Thoracic aorta (tissue), 2 donors: ENCODE measurements at places on chromosomes 16 and 17.

DNA sequence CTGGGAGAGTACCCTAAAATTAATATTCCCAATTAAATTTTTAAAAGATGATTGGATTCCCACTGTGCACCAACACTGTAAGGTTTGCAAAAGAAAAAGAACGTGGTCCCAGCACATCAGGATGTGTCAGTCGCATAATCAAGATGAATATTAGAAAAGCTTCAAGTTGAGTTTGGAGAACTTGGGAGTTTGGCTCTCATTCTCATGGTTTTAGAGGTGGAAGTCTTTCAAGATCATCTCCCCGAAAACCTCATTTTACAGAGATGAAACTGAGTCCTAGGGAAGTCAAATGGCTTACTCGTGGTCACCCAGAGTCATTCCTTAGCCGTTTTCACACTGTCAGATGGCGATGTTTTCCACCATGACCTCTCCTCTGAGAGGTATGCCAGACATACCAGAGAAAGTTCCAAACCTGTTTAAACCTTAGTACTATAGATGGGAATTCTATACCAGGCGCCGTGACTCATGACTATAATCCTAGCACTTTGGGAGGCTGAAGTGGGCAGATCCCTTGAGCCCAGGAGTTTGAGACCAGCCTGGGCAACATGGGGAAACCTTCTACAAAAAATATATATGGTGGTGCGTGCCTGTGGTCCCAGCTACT is 1.2 kb downstream of the SEC14L1 start:
- H3K36me3 ChIP-seq: no peaks in the 10 kb centered on the region
- peak overlapping the region; percentile 95 for H3K4me3 ChIP-seq
- H3K4me1 ChIP-seq: peaks cover 19% of the 10 kb centered on the region
- no peaks in the 10 kb centered on the region for H3K27me3 ChIP-seq

GRCh38 chr16:4501071-4501478 is 24.9 kb downstream of the HMOX2 start:
- H3K36me3 ChIP-seq: no peaks in the 10 kb centered on the region
- peak overlapping the region; percentile 86 for H3K27ac ChIP-seq
- H3K4me1 ChIP-seq: peaks cover 26% of the 10 kb centered on the region

GRCh38 chr17:76727745-76728456 is 1.3 kb downstream of the METTL23 start:
- peaks cover 71% of the 10 kb centered on the region for H3K4me1 ChIP-seq
- H3K36me3 ChIP-seq: peaks cover 21% of the 10 kb centered on the region
- no peak for DNase-seq

DNA sequence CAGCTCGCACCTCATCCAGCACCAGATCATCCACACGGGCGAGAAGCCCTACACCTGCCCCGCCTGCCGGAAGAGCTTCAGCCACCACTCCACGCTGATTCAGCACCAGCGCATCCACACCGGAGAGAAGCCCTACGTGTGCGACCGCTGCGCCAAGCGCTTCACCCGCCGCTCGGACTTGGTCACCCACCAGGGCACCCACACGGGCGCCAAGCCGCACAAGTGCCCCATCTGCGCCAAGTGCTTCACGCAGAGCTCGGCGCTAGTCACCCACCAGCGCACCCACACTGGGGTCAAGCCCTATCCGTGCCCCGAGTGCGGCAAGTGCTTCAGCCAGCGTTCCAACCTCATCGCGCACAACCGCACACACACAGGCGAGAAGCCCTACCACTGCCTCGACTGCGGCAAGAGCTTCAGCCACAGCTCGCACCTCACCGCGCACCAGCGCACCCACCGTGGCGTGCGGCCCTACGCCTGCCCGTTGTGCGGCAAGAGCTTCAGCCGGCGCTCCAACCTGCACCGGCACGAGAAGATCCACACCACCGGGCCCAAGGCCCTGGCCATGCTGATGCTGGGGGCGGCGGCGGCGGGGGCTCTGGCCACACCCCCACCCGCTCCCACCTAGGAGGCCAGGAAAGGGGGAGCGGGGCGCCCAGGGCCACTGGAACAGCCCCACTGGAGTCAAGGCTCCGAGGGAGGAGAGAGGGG is 7.5 kb downstream of the ZNF205 start:
- H3K36me3 ChIP-seq: peaks cover 19% of the 10 kb centered on the region
- no peak overlapping the region for H3K4me3 ChIP-seq
- no peaks in the 10 kb centered on the region for H3K27me3 ChIP-seq
- no peak for DNase-seq

GRCh38 chr17:29665481-29665810 is 42.7 kb upstream of the CORO6 start:
- H3K4me1 ChIP-seq: peaks cover 23% of the 10 kb centered on the region
- no peak for DNase-seq
- no peak overlapping the region for H3K27ac ChIP-seq
- H3K4me3 ChIP-seq: no peak overlapping the region
- no peaks in the 10 kb centered on the region for H3K36me3 ChIP-seq
- no peaks in the 10 kb centered on the region for H3K27me3 ChIP-seq

DNA sequence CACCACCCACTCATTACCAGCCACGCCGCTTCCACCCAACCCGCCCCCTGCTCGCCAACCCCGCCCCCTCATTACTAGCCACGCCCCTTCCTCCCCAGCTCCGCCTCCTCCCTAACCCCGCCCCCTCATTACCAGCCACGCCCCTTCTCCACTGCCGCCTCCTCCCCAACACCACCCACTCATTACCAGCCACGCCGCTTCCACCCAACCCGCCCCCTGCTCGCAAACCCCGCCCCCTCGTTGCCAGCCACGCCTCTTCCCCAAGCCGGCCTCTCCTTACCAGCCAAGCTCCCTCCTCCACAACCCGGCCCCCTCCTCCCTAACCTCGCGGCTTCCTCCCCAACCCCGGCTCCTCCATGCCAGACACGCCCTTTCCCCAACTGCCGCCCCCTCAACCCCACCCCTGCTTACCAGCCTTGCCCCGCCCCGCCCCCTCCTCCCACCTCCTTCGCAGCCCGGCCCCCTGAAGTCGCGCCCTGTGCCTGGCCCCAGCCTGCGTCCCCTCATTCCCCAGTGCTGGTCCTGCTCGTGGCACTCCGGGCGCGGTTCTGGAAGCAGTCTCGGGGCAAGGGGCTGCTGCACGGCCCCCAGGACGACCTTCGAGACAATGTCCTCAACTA is 7.3 kb downstream of the SLC22A31 start:
- no peak for DNase-seq
- no peaks in the 10 kb centered on the region for H3K27me3 ChIP-seq
- no peak overlapping the region for H3K27ac ChIP-seq
- H3K4me1 ChIP-seq: peaks cover 4% of the 10 kb centered on the region
- peak overlapping the region; percentile 27 for H3K4me3 ChIP-seq

DNA sequence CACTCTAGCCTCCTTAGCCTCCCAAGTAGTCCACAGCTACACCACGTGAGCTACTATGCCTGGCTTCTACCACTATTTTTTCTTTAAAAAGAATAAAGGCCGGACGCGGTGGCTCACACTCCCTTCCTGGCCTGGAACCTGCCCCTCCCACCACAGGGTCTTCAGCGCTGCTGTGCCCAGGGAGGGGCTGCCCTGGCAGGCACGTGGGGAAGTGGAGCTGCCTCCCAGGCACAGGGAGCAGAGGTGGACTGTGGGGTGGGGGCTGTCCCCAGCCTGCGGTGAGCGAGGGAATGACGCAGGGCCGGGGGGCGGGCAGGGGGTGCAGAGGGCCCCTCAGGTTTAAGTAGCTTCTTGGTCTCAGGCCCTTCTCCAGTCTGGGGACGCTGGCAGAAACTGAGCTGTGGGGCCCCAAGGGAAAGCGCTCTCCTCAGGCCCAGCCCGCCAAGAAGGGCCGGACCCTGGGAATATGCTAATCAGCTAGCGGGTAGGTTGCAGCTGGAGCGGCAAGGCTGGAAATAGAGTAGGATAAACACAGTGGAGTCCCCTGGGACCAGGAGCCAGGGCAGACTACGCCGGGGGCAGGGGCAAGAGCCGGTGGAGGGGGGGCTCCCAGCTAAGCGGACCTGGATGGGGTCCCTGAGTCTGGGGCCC is 46.8 kb downstream of the TIMM22 start:
- H3K4me1 ChIP-seq: peaks cover 35% of the 10 kb centered on the region
- no peaks in the 10 kb centered on the region for H3K27me3 ChIP-seq
- H3K4me3 ChIP-seq: peak overlapping the region; percentile 65
- DNase-seq: peak; percentile 38

DNA sequence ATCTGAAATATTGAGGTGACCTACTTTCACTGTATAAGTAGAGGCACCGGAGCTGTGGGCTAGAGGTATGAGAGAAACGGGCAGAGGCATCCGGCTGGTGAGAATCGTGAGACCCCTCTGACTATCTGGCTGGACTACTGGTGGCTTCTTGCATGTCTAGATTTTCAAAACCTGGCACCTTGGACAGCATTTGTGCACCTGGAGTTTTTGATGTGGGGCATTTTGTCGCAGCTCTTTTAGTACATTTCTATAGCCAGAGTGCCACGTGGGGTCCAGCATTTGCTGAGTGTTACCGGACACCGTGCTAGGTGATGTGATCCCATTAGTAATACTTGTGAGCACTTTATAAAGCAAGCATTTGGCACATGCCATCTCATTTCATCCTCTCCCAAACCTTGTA is 32.6 kb upstream of the SHISA9 start:
- H3K4me1 ChIP-seq: no peaks in the 10 kb centered on the region
- no peaks in the 10 kb centered on the region for H3K36me3 ChIP-seq
- no peak overlapping the region for H3K4me3 ChIP-seq
- DNase-seq: no peak
- no peaks in the 10 kb centered on the region for H3K27me3 ChIP-seq

DNA sequence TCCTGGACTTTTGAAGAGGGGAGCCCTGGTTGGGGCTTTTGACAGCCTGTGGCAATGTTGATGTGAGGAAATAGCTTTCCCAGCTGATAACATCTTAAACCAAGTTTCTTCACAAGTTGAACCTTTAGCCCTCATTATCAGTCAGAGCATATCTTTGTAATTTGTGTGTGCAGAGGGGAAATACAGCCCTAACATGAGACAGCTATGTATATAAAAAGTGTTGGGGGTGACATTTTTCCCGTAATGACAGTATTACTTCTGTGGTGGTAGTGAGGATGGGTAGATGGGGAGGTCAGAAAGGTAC is 221.1 kb downstream of the FTO start:
- H3K4me3 ChIP-seq: no peak overlapping the region
- no peaks in the 10 kb centered on the region for H3K36me3 ChIP-seq
- no peaks in the 10 kb centered on the region for H3K27me3 ChIP-seq
- no peaks in the 10 kb centered on the region for H3K4me1 ChIP-seq
